Transverse colon (tissue), 4 donors: ENCODE measurements at places on chromosomes 5 and 9.

- no peak for DNase-seq
These were observed 12.1 kb upstream of the ANKRD33B start for GRCh38 chr5:10551782-10552138.

- no peak for DNase-seq
These were observed 628 bp downstream of the HOMER1 start for GRCh38 chr5:79513308-79513703.

GRCh38 chr9:107782381-107782780 lies 292.8 kb upstream of the KLF4 start:
- DNase-seq: no peak

DNA sequence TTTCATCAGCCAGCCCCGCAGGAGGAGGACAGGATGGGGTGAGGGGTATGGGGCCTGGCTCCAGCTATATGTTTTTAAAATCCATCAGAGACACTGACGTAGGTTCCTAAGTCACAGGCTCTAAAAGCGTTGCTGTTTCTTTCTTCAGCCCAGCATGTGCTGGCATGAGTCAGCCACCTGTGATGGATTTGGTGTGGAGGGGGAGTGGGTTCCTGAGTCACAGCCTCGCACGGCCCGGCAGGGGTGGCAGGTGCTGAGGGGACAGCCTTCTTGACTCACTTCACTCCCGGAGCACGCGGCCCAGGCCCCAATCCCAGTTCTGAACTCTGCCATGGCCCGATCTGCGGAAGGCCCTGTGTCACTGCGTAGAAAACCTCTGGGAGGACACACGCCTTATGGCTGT lies 38.8 kb upstream of the RPL26L1 start:
- no peak for DNase-seq

- DNase-seq: no peak
These were observed 16.4 kb downstream of the GNAQ start for GRCh38 chr9:78015241-78015640.

GRCh38 chr9:91144769-91145168 lies 216.9 kb downstream of the AUH start:
- no peak for DNase-seq

- DNase-seq: no peak
These were observed 22.7 kb upstream of the CXCL14 start for GRCh38 chr5:135601466-135601865.

DNA sequence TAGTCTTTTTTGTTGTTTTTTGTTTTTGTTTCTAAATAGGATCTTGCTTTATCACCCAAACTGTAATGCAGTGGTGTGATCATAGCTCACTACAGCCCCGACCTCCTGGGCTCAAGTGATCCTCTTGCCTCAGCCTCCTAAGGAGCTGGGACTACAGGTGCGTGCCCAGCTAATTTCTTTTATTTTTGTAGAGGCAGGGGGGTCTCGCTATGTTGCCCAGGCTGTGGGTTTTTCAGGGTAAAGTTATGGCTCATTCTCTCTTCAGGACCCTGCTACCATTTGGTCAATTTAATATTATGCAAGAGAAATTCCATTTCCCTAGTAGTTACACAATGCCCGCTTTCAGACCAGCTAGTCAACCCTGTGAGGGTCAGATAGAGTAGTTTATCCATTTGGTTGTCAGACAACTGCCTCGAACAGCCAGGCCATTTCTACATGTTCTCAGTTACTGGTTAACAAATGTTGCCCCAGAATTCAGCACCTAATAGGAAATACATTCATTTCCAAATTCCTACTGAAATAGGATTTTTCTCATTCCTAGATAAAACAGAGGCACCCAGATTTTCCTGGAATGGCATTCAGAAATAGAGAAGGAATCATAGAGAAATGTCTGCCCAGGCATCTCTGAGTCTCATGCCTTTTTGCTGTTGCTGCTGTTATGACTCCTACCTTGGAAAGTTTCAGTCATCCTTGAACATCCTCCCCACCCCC lies 6.4 kb upstream of the GLIS3 start:
- DNase-seq: no peak

- DNase-seq: no peak
These were observed 100.9 kb downstream of the ST8SIA4 start for GRCh38 chr5:100802208-100802607.

DNA sequence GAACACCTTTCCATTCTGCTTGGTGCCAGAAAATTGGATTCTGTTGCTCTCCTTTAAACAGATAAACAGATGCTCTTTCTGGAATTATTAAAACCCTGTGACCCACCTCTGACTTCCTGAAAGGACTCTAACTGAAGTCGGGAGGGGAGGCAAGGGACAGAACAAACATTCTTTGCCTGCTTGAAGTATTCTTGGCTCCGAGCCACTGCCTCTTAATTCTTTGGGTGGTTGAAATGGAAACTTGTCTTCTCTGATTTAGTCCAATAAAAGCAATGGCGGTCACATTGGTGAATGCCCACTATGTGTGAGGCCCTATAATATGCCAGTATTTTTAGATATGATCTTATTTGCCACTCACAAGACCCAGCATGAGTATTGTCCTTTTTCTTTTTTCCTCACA lies 236.8 kb downstream of the SLIT3 start:
- no peak for DNase-seq

DNA sequence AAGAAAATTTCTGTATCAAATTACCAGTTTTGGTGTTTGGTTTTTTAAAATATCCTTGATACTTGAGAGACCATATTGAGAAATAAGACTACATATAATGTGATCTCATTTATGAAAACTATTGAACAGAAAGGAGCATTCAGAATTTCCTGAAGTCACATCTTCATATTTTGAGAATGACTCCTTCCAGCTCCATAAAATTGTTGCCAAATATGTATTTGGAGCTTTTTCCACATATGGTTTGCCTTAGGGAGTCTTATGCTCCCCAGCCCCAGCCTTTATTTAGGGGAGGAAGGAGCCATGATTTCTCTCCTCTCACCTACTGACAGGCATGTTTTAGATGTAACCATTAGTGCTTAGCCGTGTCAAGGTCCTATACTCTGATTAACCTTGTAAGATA lies 51.1 kb downstream of the GCNT1 start:
- no peak for DNase-seq

GRCh38 chr9:31733166-31733565 lies 651.3 kb upstream of the ACO1 start:
- DNase-seq: no peak

GRCh38 chr9:30020161-30020560 lies 2364.3 kb upstream of the ACO1 start:
- no peak for DNase-seq

DNA sequence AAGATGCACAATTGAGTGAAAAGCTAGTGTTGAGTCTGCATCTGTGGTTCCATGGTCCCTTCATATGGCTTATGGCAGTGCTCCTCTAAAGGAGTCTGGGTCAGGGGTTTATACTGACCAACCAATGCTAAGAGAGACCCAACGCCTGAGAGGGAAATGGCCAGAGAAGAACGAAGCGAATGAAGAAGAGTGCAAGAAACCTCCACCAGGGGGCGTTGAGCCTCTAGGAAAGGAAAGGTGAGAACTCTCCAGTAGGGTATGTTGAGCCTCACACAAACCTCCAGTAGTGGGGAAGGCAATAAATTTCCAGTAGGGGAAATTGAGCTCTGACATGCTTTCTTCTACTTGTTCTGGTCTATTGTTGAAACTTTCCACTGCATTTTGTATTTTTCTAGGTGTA lies 470.6 kb downstream of the PRDM9 start:
- DNase-seq: peak; percentile 10

DNA sequence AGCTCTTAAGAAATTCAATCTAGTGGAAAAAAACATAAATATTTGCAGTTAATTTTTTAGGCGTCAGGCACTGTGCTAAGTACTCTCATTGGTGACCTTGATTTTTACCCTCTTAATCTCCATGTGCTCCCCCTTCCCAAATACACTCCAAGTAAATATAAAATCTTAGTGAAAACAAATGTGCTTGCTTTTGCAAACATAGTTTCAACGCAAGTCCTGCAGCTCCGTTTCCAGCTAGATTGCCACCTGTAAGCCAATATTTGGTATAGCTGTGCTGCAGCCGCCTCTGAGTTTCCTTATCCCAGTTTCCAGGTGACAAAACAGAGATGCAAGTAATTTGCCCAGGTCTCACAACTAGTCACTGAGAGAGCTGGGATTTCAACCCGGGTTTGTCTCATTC lies 1.9 kb upstream of the MTMR12 start:
- DNase-seq: no peak

DNA sequence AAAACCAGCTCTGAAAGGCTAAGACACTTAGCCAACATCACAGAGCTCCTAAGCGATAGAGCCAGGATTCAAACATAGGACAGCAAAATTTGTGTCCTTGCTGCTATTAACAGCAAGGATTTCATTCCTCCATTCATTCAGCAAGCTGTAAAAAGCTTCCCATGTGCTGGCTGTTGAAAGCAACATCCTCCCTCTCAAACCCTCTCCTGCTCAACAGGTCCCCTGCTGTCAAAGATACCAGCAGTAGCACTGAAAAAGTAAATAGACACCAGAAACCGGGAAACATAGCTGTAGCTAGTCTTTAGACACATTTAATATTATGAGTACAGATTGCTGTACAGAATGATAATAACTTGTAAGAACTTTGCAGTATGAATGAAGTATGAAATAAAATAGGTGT lies 52.6 kb upstream of the ADAMTSL1 start:
- no peak for DNase-seq

DNA sequence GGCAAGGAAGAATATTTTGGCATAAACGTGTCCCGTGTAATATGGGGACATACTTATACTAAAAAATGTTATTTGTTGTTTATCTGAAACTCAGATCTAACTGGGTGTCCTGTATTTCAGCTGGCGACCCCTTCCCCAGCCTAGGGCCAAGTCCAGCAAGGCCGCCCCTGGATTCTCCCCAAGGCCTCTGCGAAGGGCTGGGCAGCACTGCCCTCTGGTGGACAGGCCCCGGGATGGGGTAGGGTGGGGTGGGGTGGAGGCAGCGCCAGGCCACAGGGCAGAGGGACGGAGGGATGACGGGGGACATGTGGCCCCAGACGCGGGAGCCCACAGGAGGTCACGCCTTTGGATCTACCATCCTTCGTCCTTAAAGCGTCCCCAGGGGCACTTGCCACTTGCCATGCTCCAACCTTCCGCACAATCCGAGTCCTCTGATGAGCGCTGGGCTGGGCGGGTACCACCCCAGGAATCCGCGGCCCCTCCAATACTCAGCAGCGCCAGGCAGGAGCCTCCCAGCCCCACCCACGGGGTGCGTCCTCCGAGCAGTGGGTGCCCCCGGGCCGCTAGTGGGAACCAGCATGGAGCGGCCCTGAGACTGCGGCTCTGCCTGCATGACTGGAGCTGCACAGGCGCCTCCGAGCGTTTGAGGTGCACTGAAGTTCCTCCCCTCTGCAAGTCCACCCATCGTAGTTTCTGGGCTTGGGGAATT lies 7.1 kb upstream of the AGPAT2 start:
- peak; percentile 80 for DNase-seq

GRCh38 chr9:6024035-6024554 lies 8.7 kb upstream of the RANBP6 start:
- no peak for DNase-seq

GRCh38 chr5:135027266-135027696 lies 6.7 kb downstream of the PITX1 start:
- DNase-seq: no peak

GRCh38 chr5:127997201-127997704 lies 86.3 kb upstream of the SLC12A2 start:
- no peak for DNase-seq

GRCh38 chr5:137563646-137564397 lies 64.7 kb upstream of the SPOCK1 start:
- no peak for DNase-seq

- DNase-seq: no peak
These were observed 18.9 kb downstream of the MARCHF11 start for GRCh38 chr5:16160706-16161105.

- no peak for DNase-seq
These were observed 204.4 kb upstream of the ADAMTSL1 start for GRCh38 chr9:18269561-18269960.

GRCh38 chr9:87725900-87726709 lies at the start of gene CTSL:
Gene CTSL, plus strand, starts transcription at chr9:87726119. Its CDS starts 1,485 bp downstream, at chr9:87727604.
- DNase-seq: peak; percentile 89

- no peak for DNase-seq
These were observed 148.3 kb downstream of the GAPVD1 start for GRCh38 chr9:125409637-125410521.

- DNase-seq: no peak
These were observed 287.0 kb upstream of the SEMA6A start for GRCh38 chr5:116861666-116862065.

DNA sequence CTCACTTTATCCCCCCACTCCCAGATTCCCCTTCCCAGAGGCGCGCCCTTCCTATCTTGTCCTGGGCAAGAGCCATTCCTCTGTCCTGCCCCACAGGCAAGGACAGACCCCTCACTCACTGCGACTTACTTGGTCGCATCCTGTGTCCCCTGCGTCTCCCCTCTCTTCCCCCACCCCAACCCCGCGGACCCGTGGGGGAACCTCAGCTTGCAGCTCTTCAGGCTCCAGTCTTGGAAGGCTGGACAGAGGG lies 542 bp downstream of the GGTA1 start:
- no peak for DNase-seq

- DNase-seq: no peak
These were observed 723.3 kb upstream of the GRAMD2B start for GRCh38 chr5:125699860-125700259.

- DNase-seq: no peak
These were observed 24.4 kb upstream of the TDRD7 start for GRCh38 chr9:97387504-97387886.

DNA sequence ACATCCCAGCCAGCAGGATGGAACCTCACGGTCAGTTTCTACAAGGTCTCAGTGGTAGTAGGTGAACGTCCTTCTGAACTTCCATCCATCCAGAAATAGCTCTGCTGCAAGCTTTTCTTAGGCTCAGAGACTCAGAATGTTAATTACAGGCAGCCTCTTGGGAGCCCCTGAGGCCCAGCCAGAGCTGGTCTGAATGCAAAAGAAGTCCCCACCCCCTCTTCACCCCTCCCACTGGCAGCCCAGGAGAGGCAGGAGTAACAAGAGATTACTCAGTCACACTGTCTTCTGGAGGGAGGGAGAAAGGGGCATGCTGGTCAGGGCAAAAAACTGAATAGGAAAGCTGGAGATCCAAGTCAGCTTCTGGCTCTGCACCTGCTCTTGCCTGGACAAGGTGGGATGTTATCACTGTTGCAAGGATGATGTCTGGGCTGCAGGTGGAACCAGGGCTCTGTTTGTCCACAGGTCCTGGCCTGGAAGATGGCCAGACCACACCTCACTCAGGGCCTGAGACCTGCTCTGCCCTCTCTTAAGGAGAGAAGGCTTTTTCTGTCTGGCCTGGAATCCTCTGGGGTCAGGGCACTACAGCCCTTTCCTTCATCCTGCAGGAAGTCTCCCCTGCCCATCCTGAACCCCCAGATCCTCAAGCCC lies 9.1 kb downstream of the ENHO start:
- no peak for DNase-seq
